ENCODE measurements at places on chromosomes 12 and 14.

DNA sequence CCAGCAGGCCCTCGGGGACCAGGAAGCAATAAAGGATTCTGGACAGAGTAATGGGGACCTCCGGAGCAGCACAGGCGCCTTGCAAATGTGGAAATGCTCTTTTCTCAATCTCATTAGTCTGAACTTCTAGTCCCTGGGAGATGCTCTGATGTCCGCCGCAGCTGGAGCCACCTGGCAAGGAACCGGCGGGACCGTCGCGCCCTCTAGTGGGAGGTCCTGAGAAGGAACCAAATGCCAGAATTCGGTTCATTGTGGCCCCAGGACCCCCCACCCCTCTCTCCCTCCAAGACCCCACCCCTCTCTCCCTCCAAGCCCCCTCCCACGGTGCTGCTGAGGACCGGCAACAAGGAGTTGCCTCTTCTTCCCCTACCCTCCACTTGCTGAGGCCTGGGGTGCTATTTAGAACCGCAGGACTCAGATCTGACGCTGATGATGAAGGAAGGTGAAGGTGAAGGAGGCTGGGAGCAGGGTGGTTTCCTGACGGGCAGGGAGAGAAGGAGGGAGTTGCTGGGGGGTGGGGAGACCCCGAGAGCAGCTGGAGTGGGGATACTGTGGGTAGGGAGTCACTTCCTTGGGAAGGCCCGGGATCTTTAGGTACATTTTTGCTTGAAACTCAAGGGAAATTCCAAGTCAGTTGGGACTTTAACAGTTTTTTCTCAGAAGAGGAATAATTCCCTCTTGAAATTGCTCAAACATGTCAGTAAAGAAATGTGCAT lies 42.5 kb downstream of the SMIM41 start:
- DNase-seq = peak; percentile 48

GRCh38 chr12:110906516-110906915 lies 13.9 kb downstream of the MYL2 start:
- no peak for DNase-seq

- DNase-seq = no peak
These were observed 12.0 kb downstream of the HOXC4 start for GRCh38 chr12:54065677-54066076.

GRCh38 chr12:61993734-61994345 lies 266.4 kb upstream of the USP15 start:
- DNase-seq = peak; percentile 10

DNA sequence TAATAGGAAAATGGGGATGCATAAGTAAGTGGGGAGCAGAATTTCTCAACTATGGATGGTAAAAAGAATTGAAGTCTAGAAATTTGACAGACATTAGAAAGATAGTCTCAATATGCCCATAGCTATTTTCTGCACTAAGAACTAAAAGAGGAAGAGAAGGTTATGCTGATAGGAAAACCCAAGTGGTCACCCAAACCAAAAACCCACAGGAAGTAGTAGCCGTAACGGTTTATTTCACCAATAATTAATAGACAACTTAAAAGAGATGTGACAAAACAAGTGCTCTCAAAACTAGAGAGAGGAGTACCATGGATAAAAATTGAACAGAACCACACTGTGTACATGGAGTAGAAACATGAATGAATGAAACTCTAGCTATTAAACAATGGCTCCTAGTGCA lies 295.4 kb downstream of the FSCB start:
- DNase-seq = no peak

GRCh38 chr12:66189486-66189843 lies 451 bp downstream of the IRAK3 start:
- no peak for DNase-seq

DNA sequence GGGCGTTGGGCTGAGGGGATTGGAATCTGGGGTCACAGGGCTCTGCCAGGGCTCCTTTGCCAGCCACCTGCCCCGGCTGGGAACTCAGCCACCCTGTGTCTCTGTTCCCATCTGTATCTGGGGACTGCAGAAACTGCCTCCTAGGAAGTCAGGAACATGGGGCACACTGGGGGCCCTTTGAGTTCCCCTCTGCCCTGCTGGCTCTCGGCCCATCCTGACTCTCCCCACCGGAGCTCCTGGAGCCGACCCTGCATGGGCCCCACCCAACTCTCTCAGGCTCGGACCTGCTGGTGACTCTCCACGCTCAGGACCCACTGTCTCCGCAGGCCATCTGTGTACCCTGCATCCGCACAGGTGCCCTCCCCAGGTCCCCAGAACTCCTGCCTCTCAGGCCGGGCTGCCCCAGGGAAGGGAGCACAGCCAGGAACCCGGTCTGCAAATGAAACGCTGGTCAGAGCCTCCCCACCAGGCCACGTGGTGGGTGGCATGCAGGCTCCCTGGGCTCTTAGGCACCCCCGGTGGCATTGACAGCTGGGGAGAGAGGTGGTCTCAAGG lies 82.8 kb downstream of the KIF26A start:
- no peak for DNase-seq

GRCh38 chr14:63918411-63918810 lies 65.6 kb downstream of the SYNE2 start:
- DNase-seq = no peak

DNA sequence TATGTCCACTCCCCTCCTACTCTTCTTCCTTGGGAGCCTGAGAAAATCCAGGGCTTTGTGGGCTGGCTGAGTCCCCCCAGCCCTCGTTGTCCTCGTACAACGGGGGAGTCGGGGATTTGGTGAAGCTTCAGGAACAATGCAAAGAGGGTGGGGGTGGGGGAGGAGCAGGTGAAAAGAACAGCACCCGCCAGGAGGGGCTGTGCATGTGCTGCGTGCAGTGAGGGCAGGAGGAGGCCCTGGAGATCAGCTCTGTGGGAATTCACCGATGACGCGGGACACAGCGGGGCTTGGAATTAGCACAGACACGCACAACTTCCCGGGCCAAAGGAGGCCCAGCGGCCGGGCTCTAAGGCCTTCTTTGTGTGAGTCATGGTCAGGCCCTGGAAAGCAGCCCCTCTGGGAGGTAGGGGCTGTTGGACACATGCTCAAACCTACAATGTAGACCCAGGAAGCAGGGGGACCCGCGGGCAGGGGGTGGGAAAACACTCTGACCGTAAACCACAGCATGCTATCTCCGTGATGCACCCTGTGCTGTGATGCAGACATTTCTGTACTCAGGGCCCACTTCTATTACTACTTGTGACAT lies 32.8 kb downstream of the RBM19 start:
- no peak for DNase-seq

GRCh38 chr14:81434230-81434629 lies 34.1 kb upstream of the STON2 start:
- no peak for DNase-seq

- no peak for DNase-seq
These were observed 1.8 kb upstream of the TMEM19 start for GRCh38 chr12:71684081-71684480.

DNA sequence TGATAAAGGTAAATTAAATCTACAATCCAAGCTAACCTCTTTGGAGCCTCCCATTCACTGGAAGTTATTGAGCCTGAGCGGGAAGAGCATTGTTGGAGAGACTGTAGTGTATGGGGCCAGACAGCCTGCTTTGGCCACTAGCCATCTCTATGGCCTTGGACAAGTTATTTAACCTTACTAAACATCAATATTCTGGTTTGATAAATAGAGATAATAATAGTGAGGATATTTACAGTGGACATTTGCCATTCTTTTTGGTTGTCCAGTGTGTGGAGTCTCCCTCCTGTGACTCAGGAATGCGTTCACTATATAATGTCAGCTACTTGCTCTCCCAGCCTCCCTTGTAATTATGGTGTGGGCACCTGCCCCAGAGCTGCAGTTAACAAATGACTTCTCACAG lies 216.1 kb downstream of the SLC38A4 start:
- DNase-seq = no peak

DNA sequence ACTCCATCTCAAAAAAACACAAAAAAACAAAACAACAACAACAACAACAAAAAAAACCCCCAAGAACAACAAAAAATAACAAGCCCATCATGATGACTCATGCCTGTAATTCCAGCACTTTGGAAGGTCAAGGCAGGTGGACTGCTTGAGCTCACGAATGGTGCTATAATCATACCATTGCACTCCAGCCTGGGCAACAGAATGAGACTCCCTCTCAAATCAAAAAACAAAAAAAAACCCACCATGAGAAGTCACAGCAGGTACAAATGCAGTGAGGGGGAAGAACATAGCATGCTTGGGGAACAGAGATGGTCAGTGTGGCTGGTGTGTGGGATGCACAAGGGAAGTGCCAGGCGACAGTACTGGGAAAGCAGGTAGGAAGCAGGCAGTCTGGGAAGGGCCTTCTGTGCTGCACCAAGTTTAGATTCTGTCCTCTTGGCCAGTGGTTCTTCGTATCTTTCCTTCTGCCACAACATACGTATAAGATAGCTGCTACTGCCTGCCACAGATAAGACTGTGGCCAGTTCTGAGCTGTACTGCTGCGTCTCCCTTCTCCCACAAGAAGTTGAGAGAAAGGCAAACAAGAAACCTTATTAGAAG lies 28.0 kb downstream of the ATG14 start:
- DNase-seq = no peak

DNA sequence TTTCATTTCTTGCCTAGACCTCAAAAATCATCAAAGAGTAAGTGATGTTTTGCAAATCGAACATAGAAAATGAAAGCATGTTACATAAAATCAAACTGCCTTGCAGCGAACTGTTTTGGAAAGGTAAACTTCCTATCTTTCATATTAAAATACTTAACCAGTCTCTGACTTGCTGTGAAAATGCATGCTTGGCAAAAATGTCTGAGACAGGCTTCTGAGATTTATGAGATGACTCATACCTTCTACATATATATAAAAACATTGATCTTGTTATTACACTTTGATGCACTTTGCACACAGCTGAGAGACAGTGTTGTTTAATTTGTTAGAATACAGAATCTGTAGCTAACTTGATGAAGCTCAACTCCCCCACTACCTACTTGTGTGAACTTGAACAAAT lies 179.1 kb downstream of the KITLG start:
- DNase-seq = no peak

- no peak for DNase-seq
These were observed 158.1 kb downstream of the FLRT2 start for GRCh38 chr14:85688006-85688405.

- DNase-seq = no peak
These were observed 79.4 kb downstream of the ST8SIA1 start for GRCh38 chr12:22255097-22255496.

- DNase-seq = peak; percentile 83
These were observed 194.6 kb downstream of the PAX9 start for GRCh38 chr14:36856095-36856878.

GRCh38 chr14:99604766-99605298 lies 825 bp upstream of the CCDC85C start:
- peak; percentile 35 for DNase-seq

GRCh38 chr12:113030875-113031525 lies 25.5 kb upstream of the DTX1 start:
- DNase-seq = peak; percentile 52

DNA sequence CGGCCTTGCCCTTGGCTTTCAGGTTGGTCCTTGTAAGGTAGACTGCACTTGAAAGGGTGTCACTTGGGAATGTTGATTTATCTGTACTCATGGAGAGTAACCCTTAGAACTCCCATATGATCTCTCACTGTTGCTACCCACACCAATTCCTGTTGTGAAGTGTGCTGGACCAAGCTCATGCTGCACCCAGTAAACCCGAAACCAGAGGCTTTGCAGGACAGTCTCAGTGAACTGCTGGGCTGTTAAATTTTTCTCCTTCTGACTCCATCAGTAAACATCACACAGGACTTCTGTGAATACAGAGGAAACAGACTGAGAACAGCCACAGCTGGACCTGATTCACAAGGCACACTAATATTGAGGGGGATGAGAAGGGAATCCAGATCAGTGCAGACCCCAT lies 783.0 kb downstream of the TMEM121 start:
- no peak for DNase-seq

DNA sequence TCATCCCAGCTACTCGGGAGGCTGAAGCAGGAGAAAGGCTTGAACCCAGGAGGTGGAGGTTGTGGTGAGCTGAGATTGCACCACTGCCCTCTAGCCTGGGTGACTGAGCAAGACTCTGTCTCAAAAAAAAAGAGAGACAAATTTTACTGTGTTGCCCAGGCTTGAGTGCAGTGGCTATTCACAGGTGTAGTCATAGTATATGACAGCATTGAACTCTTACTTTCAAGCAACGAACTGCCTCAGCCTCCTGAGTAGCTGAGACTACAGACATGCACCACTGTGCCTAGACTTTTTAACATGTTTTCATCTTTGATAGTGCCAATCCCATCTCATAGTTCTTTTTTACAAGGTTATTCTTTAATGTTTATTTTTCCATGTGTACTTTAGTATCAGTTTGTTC lies 13.7 kb downstream of the ARID2 start:
- no peak for DNase-seq

GRCh38 chr12:107108995-107109508 lies 15.7 kb upstream of the CRY1 start:
- DNase-seq = no peak

DNA sequence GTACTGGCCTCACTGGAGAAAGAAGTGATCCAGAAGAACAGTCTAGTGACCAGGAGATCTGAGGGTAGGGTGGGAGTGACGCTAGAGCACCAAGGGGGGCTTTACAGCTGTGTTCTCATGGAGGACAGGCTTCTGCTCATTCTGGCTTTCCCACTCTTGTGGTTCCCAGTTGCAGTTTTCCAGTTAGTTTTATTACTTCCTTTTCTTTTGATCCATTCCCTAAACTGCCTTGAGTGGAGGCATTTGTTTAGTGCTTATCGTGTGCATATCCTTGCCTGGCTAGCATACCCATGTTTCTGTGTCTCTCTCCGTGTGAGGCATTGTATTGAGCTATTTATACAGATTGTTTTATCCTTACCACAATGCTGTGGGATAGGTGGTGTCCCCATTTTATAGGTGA lies 4.0 kb downstream of the MLEC start:
- no peak for DNase-seq

GRCh38 chr12:27260746-27261145 lies 16.7 kb downstream of the STK38L start:
- DNase-seq = no peak

- DNase-seq = no peak
These were observed 511.4 kb downstream of the PCNX1 start for GRCh38 chr14:71418532-71419245.

- no peak for DNase-seq
These were observed 333 bp upstream of the KCNA1 start for GRCh38 chr12:4909410-4909733.

- peak; percentile 97 for DNase-seq
These were observed 185.7 kb downstream of the PRKD1 start for GRCh38 chr14:29741909-29742401.

DNA sequence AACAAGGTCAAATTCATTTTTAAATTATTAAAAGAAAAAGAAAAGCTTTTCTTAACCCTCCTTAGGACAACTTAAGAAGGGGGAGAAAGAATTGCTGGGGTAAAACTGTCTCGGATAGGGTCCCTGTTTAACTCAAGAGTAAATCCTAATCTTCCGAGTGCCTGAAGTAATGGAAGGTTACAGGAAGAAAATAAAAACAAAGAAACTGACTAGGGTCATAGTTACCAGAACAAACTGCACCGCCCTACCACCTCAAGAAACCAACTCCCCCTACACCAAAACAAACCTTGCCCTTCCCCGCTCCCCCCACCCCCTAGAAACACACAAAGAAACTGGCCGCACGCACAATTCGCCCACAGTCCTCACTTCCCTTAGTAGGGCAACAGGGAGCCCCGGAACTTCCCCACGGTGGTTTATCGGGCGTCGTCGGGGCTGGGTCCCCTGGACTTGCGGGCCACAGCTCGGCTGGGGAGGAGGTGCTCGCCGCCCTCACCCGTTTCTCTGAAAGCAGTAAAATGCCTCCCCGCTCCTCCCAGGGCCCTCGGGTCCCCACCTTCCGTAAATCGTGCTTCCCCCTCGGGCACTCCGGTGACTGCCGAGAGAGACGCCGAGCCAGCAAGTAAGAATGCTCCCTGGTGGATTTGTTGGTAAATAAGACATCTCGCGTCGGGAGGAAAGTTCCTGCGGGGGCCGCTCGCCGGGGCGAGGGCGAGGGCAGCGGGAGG lies 2.4 kb downstream of the SINHCAF start:
- peak; percentile 78 for DNase-seq

Measured in SHP77 (cell line).